ENCODE measurements at places on chromosomes 3 and 15.
A peak's percentile ranks its signal among the peaks of the same experiment; 100 is the strongest.

GRCh38 chr3:197426121-197426566 lies 127.7 kb upstream of the DLG1 start:
- no peak for DNase-seq

DNA sequence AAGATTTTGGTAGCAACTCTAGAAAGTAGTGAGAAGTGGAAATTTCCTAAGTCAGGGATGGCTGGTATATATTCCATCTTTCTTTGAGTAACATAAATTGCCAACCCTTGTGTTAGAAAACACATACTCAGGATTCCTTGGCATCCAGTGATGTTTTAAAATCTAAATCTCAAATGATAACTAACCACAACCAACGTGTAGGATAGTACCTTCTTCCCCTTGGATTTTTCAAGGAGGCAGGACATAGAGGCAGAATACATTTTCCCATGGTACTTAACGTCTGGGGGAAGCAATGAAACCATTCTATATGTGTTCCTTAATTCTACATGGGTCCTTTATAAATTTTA lies 93.4 kb downstream of the WDR76 start:
- no peak for DNase-seq

DNA sequence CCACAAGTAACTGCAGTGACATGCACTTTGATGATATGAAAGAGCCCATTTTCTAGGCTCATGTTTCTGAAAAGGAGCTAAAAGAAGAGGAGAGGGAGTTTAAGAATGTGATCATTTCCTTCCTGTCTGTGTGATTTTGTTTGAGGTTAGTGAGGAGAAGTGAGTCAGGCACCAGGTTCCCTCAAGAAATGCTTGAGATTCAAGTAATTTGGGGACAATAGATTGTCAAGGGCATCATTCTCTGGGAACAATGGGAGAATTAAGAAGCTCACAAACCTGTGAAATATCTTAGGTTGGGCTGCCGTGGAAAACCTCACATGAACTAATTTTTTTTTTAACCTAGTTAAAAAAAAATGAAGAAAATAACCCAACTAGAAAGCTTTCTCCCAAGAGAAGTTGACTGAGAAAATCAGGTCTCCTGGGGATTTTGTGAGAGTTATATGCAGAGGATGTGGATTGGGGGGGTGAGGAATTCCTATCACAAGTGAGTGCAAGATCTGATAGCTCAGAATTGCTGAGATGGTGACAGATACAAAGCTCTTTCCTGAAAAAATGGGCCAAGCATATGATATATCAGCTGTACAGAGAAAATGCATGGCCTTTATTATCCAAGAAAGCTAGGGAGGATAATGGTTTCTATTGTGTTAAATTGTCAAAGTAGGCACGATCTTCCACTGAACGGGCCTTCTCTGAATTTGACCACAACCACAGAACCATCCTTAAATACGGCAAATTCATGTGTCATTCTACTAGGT lies 203.3 kb downstream of the FEZF2 start:
- DNase-seq = no peak

GRCh38 chr15:90056529-90056928 lies 45.7 kb downstream of the IDH2 start:
- DNase-seq = no peak

DNA sequence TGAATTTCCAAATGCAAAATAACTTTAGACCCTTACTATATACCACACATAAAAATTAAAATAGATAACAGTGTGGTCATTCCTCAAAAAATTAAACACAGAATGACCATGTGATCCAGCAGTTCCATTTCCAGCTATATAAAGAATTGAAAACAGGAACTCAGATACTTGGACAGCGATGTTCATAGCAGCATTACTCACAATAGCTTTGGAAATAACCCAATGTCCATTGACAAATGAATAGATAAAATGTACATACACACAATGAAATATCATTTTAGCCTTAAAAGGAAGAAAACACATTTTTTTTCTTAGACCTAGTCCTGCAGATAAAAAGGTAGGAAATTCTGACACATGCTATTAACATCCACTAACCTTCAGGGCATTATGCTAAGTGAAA lies 26.7 kb downstream of the RAD51 start:
- DNase-seq = no peak

GRCh38 chr3:155018621-155019330 lies 61.3 kb upstream of the MME start:
- no peak for DNase-seq

- DNase-seq = no peak
Measured at GRCh38 chr3:57961828-57962447, 46.3 kb upstream of the FLNB start.

DNA sequence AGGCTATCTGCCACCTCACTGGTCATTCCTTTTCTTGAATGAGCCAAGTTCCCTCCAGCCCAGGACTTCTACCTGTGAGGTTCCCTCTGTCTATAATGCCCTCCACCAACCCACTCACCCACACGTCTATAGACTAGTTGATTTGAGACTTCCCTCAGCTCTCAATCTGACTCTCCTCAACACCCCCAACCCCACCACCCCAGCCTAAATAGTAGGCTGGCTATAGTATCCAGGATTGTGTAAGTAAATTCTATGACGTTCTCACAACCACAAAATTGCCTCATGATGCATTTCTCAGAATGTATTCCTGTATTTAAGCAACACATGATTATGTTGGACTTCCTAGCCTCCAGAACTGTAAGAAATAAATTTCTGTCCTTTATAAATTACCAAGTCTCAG lies 2.2 kb downstream of the PLSCR1 start:
- DNase-seq = peak; percentile 18

DNA sequence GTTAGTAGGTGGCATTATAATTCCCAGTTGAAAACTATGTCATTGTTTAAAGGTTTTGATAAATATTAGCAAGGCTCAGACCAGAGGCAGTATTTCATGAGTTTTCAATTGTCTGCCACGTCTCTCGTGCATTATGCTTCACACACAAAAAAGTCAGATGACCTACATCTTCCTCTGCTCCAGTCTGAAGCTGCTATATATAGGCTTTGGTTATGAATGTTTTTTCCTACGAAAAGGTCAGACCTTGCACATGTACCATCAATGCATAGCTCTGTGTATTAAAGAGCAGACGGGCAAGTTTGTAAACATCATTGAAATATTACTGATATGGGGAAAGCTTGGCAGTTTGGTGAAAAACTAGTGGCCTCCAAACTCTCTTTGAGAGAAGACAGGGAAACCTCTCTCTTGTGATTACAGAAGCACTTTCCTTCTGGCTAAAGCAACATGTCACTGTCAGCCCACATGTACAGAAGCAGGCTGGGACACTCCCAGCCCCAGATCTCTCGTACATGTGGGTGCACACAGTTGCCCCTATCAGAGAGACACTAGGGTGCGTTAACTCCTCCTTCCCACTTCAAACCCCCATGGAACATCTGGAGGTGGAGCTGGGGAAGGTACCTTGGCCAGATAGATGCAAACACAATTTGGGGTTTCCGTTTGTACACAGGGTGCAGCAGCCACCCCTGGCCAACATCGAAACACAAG lies 184.0 kb upstream of the BCL6 start:
- no peak for DNase-seq

GRCh38 chr3:186093271-186093900 lies 15.5 kb downstream of the ETV5 start:
- DNase-seq = no peak

DNA sequence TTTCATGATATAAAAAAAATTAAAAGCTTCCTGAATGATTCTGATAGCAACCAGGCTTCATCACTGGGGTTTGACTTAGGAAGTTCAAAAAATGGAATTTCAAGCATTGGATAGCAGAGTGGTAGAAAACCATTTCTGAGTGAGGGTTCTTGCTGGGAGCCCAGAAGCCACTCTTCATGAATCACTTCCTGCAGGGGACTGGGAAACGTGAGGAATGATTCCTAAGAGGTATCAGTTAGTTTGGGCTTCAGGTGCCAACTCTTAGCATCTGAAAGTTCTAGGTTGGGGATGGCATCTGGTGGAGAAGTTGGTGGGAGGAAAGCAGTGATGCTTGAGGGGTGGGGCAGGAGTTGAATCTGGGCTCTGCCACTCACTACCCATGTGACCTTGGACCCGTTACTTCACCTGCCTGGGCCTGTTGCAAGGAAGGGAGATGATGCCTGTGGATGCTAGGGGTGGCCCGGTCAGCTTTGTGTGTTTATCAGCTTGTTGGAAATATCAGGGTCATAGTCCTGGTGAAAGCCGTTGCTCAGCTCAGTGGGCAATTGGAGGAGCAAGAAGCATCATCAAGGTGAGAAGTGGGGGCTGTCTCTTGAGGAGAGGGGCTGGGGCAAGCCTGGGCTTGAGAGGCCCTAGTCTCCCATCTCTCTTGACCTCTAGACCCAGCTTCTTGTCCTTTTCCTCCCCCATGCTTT lies 37.0 kb upstream of the TNFAIP8L3 start:
- no peak for DNase-seq

DNA sequence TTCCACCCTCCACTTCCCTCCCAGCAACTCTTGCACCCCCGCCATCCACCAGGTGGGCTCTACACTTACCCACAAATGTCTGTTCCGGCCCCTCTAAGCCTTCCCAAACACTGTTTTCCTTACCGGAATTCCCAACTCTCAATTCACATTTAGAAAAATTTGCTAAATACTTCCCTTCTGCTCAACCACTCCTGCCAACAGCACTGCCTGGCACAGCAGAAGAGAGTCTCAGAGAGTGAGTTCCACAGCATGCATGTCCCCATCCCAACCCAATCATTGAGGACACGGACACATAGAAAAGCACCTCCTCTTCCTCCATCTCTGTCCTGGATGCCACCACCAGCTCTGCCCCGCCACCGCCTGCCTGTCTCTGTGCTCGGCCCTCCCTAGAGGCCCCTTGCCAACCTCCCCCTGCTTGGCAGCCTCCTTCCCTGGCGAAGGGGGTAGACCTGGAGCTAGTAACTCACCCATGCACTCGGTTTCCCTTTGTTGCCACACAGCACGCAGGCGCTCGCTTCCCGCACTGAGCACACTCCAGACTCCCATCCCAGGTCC lies 66.2 kb upstream of the SLC6A1 start:
- DNase-seq = no peak

DNA sequence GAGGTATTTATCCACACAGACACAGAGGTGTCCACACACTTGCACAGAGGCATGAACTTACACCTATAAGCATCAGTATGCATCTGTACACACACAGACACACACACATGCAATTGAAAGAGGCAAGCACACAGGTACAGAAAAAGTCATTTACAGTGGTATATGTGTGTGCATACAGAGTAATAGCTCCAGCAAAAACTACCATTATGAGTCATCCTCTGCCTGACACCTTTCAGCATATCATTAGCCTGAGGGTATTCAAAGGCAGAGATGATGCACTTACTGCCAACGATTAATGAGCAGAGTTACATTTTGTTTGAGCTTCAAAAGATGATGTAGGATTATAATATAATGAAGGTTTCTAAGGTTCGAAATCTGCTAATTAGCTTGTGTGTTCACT lies 100.3 kb upstream of the TPRG1 start:
- no peak for DNase-seq

- DNase-seq = no peak
Measured at GRCh38 chr3:111668888-111669488, 73.8 kb upstream of the ZBED2 start.

- no peak for DNase-seq
Measured at GRCh38 chr15:68177742-68178141, 27.4 kb downstream of the CALML4 start.

- no peak for DNase-seq
Measured at GRCh38 chr3:163422671-163423070, 1655.6 kb downstream of the SI start.

GRCh38 chr3:139131951-139132350 lies 87.3 kb upstream of the PRR23C start:
- DNase-seq = no peak

GRCh38 chr3:183500981-183501704 lies 54.4 kb downstream of the KLHL6 start:
- DNase-seq = no peak

GRCh38 chr3:58414538-58415197 lies 19.0 kb downstream of the PDHB start:
- DNase-seq = peak; percentile 47

- no peak for DNase-seq
Measured at GRCh38 chr3:152606146-152606545, 228.8 kb upstream of the P2RY1 start.

Data from activated T-cell treated with anti-CD3 and anti-CD28 coated beads, Interleukin-2, amount 50 U/mL, for 72 hours (primary cell).